ENCODE measurements at places on chromosomes 6 and 20.

- DNase-seq = no peak
Observed at GRCh38 chr6:31446481-31446880, 43.1 kb downstream of the MICA start.

- DNase-seq = no peak
Observed at GRCh38 chr6:107115695-107116327, 496 bp upstream of the BEND3 start.

DNA sequence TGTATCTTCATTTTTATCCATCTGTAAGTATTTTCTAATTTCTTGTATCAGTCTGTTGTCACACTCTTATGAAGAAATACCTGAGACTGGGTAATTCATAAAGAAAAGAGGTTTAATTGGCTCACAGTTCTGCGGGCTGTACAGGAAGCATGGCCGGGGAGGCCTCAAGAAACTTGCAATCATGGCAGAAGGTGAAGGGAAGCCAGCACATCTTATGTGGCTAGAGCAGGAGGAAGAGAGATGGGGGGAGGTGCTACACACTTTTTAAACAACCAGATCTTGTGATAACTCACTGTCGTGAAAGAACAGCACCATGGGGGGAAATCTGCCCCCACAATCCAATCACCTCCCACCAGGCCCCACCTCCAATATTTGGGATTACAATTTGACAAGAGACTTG lies 10.9 kb upstream of the BCKDHB start:
- DNase-seq = no peak

GRCh38 chr6:5566718-5567117 lies 305.4 kb downstream of the FARS2 start:
- no peak for DNase-seq

- no peak for DNase-seq
Observed at GRCh38 chr6:132816660-132817059, 2.3 kb downstream of the RPS12 start.

DNA sequence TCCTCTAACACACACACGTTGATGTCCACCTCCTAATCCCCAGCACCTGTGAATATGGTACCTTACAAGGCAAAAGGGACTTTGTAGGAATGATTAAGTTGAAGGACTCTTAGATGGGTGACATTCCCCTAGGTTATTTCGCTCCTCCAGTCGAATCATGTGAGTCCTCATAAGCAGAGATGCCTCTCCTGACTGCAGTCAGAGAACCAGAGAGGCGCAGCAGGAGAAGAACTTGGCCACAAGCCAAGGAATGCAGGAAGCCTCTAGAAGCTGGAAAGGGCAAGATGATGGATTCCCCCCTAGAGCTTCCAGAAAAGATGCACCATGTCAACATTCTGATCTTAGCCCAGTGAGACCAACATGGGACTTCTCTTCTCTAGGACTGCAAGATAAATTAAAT lies 133.1 kb upstream of the PTPRT start:
- DNase-seq = no peak

GRCh38 chr6:105988321-105988720 lies 97.8 kb upstream of the PRDM1 start:
- no peak for DNase-seq

DNA sequence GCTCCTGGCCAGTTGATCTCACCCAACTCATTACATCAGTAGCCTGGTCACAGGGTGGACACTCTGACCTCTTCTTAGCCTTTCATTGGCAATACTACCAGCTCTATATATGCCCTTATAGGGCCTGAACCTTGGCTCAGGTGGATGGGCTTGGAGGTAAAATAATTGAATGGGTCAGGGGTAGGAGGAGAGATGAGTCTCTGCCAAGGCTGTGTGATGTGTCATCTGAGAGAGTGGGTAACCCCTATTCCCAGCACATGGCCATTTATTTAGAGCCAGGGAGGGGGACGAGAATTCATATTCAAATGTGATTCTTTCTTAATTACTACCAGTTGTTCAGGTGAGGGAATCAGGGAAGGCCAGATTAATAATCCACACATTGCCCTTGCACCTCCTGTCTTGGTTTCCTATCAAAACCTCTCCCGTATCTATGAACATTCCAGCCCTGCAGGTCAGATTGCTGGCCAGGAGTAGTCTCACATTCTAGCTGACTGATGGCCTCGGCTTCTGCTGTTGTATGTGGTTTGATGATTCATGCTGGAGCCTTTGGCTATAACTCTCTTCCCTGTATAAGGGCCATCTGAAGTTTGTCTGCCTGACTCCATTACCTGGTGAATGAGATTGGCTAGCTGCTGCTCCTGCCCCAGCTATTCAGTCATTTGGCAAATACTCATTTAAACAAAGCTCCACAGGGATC lies 13.4 kb downstream of the C20orf173 start:
- no peak for DNase-seq

DNA sequence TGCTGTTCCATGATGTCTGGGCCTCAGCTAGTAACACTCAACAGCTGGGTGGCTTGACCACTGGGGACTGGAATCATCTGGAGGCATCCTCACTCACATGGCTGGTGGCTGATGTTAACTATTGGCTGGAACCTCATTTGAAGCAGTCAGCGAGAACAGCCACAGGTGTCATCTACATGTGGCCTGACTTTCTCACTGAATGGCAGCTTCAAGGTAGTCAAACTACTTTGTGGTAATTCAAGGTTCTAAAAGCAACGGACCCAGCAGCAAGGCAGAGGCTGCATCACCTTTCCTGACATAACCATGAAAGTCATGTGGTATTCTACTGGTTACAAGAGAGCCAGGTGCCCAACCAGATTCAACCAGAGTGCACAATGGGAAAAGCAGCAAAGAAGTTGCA lies 115.9 kb upstream of the DST start:
- DNase-seq = no peak

DNA sequence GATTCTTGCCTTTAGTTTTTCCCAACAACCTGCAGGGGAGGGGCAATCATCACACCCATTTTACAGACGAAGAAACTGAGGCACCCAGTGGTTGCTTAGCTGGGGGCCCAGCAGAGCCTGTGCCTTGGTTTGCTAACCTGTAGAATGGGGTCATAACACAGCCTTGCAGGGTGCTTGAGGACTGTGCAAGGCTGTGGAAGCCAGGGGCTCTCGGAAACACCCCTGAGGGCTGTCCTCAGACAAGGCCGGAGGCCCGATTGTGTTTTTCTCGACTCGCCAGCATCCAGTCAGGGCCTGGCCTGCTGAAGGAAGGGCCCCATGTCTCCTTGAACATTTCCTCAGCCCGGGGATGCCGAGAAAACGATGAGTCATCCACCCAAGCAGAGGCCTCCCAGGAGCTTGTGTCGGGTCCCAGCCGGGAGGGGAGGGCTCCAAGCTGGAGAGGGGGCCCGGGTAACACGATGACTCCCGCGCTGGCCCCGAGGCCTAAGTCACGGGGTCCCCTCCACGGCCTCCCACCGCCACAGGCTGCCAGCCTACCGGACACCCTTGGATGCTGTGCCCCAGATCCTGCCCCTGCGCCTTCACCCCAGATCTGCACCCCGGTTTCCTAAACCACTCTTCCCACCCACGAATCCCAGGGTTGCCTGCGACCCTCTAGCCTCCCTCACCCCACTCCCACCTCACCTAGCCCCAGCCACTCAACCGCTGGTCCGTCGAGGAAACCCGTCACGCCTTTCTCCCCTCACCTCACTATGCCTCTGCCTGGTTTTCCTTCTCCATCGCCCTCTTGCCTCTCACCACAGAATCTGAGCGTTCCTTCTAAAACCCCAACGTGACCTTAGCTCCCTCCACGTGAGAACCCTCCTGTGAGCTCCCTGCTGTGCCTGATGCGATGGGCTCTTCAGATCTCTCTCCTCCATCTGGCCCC lies 10.6 kb downstream of the NOL4L start:
- DNase-seq = no peak

DNA sequence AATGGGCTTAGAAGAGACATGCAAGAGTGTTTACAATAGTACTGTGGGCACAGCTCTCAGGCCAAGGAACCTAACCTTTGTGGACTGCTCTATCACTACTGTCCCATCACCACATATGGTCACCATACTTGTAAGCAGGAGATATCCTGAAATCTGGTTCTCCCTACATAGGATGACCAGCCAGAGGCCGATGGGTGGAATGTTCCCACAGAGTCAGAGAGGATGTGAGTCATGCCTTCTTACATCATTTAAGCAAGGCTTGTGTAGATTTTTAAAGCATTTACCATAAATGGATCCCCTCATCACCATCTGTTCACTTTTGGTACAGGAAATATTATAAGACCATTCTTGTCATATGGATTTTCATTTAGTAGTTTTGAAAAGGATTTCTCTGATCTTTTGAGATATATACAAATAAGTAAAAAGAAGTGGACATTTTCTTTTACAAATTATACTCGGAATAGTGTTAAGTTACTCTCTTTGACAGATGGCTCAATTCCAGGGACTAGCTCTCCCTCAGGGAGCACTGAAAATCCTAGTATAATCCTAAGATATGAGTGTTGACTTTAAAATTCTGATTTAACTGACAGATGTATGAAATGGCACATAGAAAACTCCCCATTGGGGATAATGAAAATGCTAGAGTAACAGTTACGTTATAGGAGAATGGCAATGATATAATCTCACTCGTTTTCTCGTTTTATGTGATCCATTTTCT lies 6.6 kb downstream of the HTR1B start:
- no peak for DNase-seq

DNA sequence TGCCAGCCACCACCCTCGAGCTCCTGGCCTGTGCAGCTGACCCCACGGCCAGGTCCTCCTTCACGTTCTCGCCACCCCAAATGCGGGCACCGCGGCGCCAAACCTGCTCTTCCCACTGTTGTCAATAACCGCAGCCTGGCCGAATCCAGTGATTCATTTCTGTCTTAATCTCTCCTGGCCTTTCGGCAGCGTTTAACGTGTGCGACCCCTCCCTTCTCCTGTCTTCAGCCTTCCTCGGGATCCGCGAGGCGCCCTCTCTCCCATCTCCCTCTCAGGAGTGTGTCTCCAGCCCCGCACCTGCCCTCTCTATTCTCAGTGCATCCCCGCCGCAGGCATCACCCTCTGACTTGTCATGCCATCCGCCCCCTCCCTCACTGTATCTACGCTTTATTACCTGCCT lies 91.4 kb downstream of the THBS2 start:
- no peak for DNase-seq

GRCh38 chr6:158707821-158708195 lies 58.0 kb downstream of the SYTL3 start:
- DNase-seq = no peak

DNA sequence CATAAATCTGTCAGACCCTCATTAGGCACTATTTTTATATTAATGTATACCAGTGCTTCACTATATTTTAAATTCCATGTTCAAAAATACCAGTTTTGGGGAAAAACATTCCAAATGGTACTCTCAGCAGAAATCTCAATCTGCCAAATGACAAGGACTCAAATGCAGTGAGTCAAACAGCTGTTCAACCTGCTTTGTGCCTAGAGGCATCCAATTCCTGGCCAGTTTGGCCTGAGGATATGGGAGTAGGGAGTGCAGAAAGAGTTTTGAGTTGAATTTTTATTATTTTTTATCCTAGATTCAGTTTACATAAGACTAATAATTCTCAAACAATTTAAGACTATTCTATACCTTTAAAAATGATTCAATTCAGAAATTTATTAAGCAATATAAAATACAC lies 216.8 kb downstream of the LAMA2 start:
- no peak for DNase-seq

DNA sequence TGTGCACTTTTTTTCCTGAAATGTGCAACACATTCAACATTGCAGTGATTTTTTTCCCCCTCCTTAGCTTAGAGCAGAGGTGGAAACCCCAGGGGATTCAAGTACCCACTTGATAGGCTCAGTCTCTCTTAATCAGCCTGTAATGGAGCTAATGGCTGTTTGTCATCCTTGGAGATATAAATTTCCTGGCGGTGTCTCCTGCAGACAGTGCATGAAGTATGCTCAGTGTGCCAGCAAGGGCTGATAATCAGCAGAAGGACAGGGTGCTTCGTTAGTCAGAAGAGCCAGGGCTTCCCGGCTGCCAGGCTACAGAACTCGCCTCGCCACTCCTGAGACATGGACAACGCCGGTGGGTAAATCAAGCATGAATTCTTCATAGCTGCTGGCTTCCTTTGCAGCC lies 69.8 kb upstream of the PHACTR2 start:
- no peak for DNase-seq

- no peak for DNase-seq
Observed at GRCh38 chr20:20827992-20828597, 115.7 kb upstream of the RALGAPA2 start.

DNA sequence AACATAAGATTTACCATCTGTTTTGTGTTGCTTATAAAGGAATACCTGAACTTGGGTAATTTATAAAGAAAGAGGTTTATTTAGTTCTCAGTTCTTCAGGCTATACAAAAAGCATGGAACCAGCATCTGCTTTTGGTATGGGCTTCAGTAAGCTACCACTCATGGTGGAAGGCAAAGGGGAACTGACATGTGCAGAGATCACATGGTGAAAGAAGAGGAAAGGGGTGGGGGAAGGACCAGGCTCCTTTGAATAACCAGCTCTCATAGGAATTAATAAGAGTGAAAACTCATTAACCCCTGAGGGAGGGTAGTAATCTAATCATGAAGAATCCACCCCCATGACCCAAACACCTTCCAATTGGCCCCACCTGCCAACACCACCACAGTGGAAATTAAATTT lies 89.5 kb upstream of the TMEM170B start:
- no peak for DNase-seq

DNA sequence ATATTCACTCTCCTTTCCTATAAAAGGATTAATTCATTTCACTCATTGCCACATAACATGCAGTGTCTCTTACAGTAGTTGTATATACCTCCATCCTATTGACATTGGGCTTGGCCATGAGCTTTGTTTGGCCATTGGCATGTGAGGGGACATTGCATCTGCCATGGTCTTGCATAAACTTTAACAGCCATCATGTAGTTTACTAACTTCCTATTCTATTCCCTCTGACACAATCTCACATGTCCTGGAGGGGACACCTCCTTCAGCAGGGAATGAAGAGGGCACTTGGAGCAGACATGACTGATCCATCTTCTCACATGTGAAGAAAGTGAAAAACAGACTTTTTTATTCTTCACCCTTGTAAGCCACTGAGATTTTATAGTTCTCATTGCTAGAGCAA lies 115.5 kb upstream of the MARCKS start:
- no peak for DNase-seq

GRCh38 chr20:9038791-9039535 lies 29.9 kb upstream of the PLCB4 start:
- no peak for DNase-seq

- DNase-seq = no peak
Observed at GRCh38 chr6:44704240-44705150, 317.0 kb downstream of the CDC5L start.

DNA sequence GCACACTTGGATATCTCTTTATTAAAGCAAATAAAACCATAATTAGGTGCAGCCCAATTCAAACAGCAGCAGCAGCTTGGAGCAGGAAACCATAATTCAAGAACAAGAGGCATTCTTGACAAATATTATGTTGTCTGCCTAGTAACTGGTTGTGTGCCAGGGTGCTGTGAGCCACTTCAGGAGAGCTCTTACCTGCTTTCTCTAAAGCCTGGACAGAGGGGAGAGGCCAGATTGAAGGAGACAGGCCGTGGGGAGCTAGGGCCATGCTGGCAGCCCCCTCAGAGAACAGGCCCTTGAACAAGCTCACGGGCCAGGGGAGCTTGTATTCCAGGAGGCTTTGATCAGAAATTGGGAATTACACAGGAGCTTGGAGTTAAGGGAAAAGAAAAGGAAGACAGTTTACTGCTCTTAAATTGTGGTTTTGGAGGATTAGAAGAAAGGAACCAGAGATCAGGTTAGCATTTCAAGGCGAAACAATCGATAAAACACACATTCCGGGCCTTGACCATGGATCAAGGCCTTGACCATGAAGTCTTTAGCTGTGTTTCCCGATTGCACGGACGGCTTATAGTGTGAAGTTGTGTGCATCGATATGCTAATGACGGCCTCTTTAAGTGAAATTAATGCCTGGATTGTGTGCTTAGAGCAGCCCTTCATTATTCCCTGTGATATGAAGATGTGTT lies 69.8 kb upstream of the NKX2-2 start:
- DNase-seq = peak; percentile 96
